NCI-H1105 treated with DMSO at 0.1 percent for 48 hours (cell line): ENCODE measurements at places on chromosomes 1 and 21.
A peak's percentile ranks its signal among the peaks of the same experiment; 100 is the strongest.

GRCh38 chr1:28860332-28861073 lies 48.5 kb downstream of the OPRD1 start:
- DNase-seq, result peak; percentile 58

DNA sequence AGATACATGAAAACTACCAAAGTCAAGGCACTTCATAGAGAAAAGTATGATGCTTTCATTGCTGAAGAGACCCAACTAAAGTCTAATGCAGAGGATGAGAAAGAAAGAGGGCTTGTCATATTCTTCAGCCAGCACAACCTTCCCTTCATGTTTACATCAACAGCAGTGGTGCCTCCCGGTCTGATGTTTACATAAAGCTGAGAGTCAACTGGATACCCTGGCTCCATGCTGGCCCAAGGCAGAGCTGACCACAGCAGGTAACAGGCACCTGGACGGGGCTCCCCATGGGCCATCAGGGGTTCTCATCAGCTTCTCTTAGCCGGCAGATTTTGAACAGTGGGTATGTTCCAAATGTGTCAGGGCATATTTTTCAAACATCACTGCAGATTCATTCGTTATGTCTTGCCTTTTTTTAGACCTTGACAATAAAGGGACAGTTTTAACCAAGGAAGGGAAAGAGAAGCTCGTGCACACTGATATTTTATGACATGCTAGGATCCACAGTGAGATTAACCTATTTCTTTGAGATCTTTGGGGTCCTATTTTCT lies 117.1 kb downstream of the NRIP1 start:
- DNase-seq, result no peak

DNA sequence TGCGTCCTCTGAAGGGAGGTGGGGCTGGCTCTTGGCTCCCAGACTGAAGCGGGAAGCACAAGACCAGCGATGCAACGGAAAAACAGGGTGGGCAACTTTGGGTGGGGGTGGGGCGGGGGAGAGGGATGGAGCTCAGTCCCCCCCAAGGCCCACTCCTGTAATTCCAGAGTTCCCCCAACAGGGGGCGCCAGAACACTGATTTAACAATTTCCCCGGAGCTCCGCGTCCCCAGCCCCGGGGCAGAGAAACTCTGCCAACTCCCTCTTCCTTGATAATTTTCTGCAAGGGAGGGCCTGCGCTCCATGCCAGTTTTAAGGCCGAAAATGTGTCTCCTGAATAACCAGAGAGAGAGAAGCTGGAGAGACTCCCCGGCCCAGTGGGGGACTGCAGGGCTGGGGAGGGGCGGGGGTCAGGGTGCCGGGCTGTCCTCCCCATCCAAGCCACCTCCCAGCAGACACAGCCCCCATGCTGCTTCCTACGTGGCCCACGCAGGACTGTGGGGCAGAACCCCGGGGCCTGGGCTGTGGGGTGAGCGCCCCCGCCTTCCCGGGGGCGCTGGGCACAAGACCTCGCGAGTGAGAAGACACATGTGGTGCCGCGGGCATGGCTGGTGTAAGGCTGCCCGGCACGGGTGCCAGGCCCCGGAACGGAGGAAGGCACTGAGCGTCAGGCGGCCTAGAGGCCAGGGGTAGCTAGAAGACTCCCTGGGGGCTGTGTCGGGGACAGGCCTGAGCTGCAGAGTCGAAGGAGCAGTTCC lies 51.4 kb downstream of the KIF21B start:
- DNase-seq, result peak; percentile 66

GRCh38 chr1:62724430-62724829 lies 36.2 kb upstream of the DOCK7 start:
- DNase-seq, result no peak

DNA sequence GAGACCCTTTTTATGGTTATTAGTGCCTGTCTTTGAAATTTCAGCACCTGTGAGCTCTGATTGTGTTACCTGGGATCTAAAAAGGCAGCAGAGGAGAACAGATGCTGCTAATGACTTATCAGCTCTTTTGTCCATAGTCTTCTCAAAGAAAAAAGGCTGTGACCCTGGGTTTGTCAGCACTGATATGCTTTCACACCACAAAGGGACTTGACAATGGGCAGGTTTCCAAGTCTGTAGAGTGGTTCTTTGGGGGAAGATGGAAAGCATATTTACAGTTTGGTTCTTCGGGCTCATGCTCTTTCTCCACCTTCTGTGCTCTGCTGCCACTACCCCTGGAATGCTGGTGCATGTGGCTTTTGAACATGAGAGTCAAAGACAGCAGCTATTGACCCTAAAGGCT lies 32.0 kb downstream of the DNAJC6 start:
- peak; percentile 79 for DNase-seq

DNA sequence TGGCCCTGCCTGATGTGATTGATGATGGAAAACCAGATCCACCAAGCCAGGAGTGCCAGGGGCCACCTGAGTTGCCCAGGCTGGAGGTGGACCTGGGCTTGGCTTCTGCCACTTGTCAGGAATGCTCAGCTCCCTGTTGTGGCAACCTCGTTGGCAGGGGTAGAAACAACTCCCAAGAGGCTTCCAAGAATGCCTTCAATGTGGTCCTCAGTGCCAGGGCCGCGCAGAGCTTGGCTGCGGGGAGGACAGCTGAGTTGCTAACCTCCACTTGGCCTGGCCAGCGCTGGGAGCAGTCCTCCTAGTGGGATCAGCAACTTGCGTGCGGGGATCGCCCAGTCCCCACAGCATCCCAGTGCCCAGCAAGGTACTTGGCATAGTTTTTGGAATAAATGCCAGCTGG lies 9.0 kb downstream of the MYOM3 start:
- no peak for DNase-seq

DNA sequence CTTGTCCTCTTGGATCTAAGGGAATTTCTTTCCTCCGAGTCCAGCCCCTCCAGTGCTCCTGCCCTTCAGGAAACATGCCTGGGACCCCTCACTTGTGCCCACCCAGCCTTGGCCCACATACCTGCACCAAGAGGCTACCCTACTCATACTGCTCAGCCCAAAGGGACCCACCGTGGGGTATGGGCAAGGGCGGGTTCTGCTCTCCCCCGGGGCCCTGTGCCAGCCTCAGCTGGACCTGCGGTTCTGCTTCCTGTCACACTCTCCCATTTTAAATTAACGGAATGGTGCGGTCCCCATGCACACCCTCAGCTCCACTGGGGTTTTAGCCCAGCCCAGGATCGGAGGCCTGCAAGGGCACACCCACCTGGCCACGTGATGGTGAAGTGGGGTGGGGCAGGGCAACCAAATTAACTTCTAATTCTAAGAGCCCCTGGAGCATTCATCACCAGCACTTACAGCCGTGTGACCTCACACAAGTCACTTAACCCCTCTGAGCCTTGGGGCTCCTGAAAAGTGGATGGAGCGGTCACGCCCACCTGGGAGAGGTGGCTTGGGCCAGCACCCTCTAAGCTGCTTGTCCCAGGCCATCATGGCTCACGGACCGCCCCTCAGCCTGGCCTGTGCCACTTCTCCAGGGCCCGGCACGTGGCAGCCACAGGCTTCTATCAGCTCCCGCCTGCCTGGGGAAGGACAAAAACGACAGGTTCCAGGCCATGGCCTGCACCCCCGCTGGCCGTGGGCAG lies 28.3 kb downstream of the TP73 start:
- no peak for DNase-seq

GRCh38 chr1:60503266-60503925 lies 429.8 kb upstream of the C1orf87 start:
- DNase-seq, result no peak

- no peak for DNase-seq
Observed at GRCh38 chr1:186282466-186282865, 92.6 kb downstream of the TPR start.

DNA sequence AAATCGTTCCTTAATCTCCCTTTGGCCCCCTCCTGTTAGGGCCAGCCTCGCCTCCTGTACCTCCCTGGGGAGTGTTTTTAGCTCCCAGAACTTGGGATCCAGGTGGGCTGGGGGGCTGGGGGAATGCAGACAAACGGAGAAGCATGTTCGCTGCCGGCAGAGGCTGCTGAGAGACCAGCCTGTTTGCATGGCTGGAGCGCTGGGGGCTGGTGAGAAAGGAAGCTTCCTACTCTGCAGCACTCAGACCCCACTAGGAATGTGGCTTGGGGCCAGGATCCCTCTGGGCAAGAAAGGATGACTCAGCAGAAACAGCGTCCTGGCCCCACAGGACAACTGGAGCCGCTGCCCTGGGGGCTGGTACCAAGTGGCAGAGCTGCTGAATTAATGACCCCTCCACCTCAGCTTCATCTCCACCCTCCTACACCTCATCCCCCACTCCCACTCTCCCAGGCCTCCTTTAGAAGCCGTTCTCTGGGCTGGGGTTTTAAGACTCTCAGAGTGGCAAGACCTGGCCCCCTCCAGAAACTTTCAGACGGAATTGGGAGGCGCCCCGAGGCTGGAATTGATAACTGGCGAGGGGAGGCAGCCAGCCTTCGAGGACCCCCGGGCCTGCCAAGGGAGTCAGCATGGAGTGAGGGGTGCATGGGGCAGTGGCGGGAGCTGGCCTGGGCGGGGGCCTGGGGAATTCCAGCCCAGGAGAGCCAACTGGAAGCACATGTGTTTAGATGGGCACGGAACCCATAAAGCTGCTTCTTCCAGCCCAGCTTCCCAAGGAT lies 28.5 kb upstream of the EPS8L3 start:
- peak; percentile 60 for DNase-seq

DNA sequence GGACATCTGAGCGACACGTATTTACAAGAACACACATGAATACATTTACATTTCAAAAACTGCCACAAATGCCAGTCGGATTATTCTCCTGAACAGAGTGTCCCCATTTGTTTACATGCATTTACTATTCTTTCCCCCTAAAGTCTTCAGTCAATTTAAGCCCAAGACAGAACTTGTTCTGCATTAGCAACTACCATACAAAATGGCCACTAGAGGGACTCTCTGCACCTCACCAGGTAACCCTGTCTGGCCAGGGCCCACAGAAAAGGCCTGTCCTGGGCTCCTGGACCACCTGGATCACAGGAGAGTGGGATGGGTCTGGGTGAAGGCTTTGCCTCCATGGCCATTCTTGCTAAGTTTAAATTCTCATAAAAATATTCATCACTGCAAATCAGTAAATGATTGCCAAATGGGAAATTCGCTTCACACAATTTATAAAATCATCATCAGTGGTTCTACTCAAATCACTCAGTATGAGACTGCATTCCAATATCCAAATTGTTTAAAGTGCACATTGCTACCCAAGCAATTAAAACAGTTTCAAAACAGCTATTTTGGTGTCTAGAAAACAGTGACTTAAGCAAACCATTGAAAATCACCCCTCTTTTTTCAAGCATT lies 12.5 kb upstream of the GUCA2A start:
- DNase-seq, result peak; percentile 74

GRCh38 chr1:239170828-239171227 lies 215.5 kb upstream of the CHRM3 start:
- DNase-seq, result no peak

GRCh38 chr1:231695439-231696255 lies 69.1 kb downstream of the DISC1 start:
- DNase-seq, result peak; percentile 56

GRCh38 chr1:33093004-33093403 lies 12.1 kb downstream of the AZIN2 start:
- DNase-seq, result no peak

GRCh38 chr1:1292442-1292779 lies 12.2 kb downstream of the SCNN1D start:
- no peak for DNase-seq

- no peak for DNase-seq
Observed at GRCh38 chr1:21379571-21379970, 60.4 kb upstream of the NBPF3 start.

- DNase-seq, result no peak
Observed at GRCh38 chr1:66834926-66835325, 33.9 kb upstream of the INSL5 start.

GRCh38 chr1:228463559-228464455 lies 23.4 kb upstream of the RNF187 start:
- peak; percentile 35 for DNase-seq

GRCh38 chr1:2966449-2967328 lies 54.6 kb upstream of the ACTRT2 start:
- no peak for DNase-seq

DNA sequence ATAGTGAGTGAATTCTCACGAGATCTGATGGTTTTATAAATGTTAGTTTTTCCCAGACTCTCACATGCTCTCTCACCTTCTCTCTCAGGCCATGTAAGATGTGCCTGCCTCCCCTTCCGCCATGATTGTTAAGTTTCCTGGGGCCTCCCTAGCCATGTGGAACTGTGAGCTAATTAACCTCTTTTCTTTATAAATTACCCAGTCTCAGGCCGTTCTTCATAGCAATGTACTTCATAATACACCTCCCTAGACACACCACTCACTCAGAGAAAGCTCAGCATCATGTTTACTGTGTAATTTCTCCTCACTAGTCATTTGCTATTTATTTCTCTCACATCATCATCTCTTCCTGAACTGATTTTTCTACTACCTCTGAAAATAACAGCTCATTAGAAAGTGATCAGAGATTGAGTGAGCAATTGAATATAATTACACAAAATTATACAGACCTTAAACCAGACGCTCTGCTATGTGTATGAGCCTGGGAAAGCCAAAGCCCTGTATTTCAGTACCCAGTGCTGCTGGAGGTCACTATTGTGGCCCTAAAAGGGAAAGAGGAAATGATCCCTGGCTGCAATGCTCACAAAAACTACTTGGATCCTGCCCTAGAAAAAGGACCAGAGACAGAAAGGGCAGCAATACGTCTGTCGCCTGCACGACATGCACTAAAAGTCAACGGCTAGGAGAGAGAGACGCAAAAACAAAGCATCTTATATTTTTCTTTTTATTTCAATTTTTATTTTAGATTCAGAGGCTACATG lies 284.5 kb downstream of the DSCAM start:
- peak; percentile 35 for DNase-seq

GRCh38 chr1:205743977-205744376 lies 6.0 kb downstream of the NUCKS1 start:
- no peak for DNase-seq

- no peak for DNase-seq
Observed at GRCh38 chr1:235327559-235328270, at the start of gene ARID4B. Gene ARID4B (minus strand): TSS chr1:235328179. CDS start chr1:235326919, 1,260 bp downstream.

GRCh38 chr1:185426848-185427247 lies 109.8 kb upstream of the IVNS1ABP start:
- DNase-seq, result no peak

DNA sequence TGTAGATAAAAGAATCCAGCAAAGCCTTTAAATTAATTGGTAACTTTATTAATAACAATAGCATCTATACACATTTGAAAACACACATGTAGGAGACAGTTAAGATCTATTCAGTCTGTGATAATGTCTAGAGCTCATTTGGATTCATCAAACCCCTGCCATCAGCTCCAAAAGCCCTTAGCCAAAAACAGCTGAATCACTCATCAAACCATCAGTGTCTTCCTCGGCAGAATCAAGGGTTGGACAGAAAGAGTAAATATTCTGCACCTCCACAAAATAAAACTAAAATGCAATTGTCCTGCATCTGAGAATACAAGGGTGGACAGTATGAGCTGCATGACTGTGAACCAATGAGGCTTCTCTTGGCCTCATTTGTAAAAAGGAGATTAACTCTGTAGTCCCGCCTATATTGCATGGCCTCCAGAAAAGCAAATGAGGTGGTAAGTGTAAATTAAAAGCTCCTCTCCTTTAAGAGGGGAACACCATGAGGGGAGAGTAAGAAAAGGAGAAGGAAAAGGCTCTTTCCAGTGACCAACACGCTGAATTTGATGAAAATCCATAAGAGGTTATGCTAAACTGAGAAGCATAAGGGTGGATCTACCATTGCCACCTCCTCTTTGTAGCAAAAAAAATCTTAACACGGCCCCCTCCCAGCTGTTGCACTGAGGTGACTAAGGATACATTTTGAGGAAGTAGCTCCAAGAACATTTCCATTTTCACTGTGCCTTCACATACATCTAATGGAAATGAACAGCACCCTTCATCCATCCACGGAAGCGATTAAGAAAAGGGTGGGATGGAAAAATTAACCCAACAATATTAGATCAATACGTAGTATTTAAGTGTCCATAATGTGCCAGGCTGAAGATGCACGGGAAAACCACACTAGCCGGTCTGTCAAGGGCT lies 14.7 kb upstream of the BOLA1 start:
- DNase-seq, result peak; percentile 46
